ENCODE measurements at places on chromosomes 12 and 14. TPM values are rescaled to one million over a fixed set of nuclear protein-coding genes. Genes with fewer than 3 reads are reported as not detected.

The OVCH1 gene
- total RNA-seq: 0.90 TPM

GRCh38 chr14:91009501-91010152 is 50.8 kb downstream of the RPS6KA5 start:
- no peak for DNase-seq

DNA sequence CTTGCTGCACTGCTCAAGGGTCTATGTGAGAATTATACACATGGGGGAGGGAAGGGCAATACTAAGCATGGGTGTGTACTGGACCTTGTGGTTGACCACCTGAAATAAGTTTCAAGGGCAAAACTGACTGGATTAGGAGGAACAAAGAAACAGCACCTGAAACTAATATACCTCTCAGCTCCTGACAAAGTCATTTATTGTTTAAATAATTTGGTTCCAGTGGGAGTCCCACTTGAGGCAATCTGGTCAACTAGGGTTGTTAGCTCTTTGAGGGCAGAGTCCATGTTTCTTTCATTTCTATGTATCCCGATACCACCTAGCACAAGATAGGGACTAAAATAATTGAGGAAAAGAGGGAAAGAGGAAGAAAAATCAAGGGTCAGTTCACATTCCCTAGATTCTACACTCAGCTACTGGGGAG is 45.5 kb downstream of the STXBP6 start:
- no peak for DNase-seq

The TAS2R13 gene
- 1.2 TPM for total RNA-seq

- no peak for DNase-seq
Measured at GRCh38 chr12:68180792-68181744, 21.5 kb upstream of the IFNG start.
